ENCODE measurements at places on chromosomes 6 and 20.

- no peak for DNase-seq
Measured at GRCh38 chr6:50989123-50989522, 170.5 kb downstream of the TFAP2B start.

- peak; percentile 54 for DNase-seq
Measured at GRCh38 chr20:64101731-64102621, 5.4 kb downstream of the NPBWR2 start.

GRCh38 chr6:64817525-64817924 lies 889.5 kb downstream of the EYS start:
- DNase-seq: no peak

DNA sequence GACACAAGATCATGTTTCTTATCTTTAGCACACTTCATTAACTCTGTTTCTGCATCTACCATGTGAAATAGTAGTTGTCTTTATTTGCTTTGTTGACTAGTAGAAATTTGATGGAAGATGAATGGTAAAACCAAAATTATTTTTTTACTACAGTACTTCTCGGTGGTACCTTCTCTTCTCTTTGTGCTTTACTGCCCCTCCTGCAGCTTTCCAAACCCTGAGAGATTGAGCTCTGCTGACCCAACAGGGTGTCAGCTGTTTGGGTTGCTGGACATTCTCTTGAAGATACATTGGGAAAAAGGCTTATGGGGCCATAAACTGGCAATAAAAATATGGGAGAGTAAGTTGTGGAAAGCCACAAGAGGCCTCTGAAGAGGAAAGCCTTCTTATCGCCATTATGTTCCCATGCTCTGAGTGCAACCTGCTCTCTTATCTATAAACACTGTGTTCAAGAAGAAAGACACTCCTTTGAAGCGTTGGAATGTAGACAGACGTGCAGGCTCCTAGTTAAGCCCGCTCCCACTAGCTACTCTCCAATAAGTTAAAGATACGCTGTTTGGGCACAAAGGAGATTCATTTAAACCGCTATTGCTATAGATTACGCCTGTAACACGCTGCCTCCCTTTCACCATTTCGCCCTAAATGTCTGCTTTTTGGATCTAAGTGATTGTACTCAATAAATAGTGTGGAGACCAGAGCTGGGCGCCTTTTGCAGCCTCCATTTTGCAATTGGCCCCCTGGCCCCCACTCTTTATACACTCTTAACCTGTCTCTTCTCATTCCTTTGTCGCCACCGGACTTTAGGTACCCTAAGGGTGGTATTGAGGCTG lies 60.1 kb upstream of the PRSS16 start:
- DNase-seq: no peak

DNA sequence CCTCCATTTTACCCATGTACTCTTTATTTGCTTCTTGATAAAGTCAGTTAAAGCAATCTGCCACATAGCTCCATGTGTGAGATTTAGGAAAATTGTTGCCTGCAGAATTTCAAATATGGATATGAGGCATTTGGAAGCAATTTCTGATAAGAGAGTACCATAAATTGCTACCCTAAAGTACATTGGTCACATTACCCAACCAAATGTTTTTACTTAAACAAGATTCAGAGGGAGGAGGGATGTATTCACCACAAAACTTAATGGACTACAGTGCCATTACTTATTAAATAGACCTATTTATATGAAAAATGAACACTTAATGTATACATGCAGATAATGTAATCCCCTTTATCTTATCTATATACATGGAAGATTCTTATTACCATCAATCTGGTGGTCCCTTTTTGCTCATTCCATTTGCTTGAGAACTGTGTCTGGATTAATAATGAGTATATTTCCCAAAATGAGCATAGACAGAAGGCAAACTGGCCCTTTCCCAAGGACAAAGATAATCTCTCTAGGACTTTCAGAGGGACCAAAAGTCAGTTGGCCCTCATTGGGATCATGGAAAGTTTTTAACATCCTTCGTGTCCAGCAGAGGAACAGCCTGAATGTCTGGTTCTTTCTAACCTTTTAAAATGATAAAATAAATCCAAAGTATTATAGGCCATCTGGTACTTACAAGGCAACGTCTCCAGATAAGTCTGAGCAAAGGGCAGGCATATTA lies 526.4 kb downstream of the CBLN4 start:
- no peak for DNase-seq

DNA sequence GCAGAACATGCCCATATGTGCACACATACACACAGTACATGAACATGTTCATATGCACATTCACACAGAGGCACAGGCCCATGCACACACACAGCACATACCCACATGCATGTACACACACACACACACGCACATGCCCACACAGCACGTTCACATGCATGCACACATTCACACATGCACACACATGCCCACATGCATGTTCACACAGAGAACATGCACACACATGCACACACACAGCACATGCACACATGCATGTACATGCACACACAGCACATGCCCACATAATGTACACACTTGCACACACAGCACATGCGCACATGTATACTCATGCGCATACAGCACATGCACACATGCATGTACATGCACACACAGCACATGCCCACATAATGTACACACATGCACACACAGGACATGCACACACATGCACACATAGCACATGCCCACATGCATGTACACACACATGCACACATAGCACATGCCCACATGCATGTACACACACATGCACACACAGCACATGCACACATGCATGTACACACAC lies 25.9 kb downstream of the RNASET2 start:
- DNase-seq: no peak

GRCh38 chr20:21656308-21657067 lies 49.0 kb upstream of the PAX1 start:
- DNase-seq: no peak

DNA sequence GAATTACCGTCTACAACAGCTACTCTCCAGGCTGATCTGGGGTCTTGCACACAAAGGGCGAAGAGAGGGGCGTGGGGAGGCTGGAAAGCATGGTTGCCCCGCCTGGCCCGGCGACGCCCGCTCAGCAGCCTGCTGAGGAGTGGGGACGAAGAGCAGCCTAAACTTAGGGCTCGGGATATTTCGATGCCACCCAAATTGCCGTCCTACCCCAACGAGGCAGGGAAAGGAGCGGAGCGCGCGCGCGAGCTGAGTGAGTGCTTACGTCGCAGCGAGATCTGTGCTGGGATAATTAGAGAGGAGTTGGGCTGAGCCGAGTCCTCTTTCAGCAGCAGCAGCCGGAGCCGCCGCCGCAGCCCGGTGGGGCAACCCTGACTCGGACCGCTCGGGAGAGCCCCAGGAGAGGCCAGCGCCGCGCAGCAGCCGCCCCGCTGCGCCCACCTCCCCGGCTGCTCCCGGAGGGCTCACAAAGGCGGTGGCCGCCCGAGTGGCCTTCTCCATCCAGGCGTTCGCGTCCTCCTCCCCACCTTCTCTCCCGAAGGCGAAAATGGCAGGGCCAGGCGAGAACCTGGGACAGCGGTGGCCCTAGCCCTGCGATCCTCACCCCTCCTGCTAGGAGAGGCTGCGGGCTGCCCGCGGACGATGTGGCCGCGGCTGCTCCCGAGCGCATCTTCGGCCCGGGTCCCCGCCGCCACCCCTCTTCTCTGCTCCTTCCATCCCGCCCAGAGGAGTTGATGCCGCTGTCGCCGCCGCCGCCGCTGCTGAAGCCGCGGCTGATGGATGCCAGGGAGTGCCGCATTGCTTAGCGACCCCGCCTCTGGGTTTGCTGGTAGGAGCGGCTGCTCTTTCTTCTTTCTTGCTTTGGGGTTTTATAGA lies at the start of gene CLVS2:
TSS of gene CLVS2 (plus strand) at position 315 of the 873 bp plus-strand sequence. CDS start 1,543 bp downstream, outside the sequence.
- DNase-seq: no peak

- DNase-seq: no peak
Measured at GRCh38 chr6:28060405-28060804, 20.0 kb upstream of the ZNF165 start.

GRCh38 chr6:68173616-68174015 lies 461.5 kb upstream of the ADGRB3 start:
- no peak for DNase-seq

- no peak for DNase-seq
Measured at GRCh38 chr6:56625356-56625755, 17.3 kb downstream of the DST start.

DNA sequence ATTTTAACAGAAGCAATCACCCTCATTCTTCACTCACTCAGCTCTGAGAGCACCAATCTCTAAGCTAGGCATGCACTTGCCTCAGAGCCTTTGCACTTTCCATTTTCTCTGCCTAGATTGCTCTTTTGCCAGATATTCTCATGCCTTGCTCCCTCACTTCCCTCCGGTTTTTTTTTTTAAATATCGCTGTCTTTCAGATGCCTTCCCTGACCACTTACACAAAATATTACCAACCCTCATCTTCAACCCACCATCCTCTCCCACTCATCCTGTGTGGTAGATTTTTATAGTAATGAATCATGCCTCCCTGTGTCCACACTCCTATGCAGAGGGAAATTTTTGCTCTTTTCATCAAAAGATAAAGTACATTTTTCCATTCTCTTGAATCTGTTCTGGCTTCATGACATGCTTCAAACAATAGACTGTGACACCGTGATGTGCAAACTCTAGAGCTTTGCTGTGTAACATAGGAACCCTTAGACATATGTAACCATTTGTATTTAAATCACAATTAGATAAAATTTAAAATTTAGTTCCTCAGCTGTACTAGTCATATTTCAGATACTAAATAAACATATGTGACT lies 437.1 kb downstream of the UTRN start:
- no peak for DNase-seq

- no peak for DNase-seq
Measured at GRCh38 chr20:36094497-36094896, 60.0 kb upstream of the EPB41L1 start.

- no peak for DNase-seq
Measured at GRCh38 chr6:103081876-103082630, 1688.5 kb downstream of the GRIK2 start.

GRCh38 chr20:36010825-36011224 lies 42.4 kb downstream of the CNBD2 start:
- DNase-seq: no peak

- no peak for DNase-seq
Measured at GRCh38 chr6:18368277-18369105, 18.7 kb upstream of the RNF144B start.

DNA sequence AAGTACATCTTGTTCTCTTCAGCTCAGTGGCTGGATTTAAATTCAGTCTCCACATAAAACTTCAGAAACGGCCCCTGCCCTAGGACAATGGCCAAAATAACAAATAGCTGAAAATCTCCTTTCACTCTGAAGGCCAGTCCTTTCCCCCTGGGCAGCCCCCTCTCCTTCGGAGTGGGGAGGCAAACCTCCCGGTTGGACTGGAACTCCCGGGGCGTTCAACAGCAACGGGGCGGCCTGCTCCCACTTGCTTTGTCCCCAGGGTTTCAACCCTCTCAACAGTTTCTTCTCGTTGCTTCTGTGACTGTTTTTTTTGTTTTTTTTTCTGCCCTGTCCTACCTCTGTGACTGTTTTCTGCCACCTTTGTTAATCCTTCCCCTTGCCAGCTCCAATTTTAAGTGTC lies 102.6 kb upstream of the DUSP22 start:
- no peak for DNase-seq

DNA sequence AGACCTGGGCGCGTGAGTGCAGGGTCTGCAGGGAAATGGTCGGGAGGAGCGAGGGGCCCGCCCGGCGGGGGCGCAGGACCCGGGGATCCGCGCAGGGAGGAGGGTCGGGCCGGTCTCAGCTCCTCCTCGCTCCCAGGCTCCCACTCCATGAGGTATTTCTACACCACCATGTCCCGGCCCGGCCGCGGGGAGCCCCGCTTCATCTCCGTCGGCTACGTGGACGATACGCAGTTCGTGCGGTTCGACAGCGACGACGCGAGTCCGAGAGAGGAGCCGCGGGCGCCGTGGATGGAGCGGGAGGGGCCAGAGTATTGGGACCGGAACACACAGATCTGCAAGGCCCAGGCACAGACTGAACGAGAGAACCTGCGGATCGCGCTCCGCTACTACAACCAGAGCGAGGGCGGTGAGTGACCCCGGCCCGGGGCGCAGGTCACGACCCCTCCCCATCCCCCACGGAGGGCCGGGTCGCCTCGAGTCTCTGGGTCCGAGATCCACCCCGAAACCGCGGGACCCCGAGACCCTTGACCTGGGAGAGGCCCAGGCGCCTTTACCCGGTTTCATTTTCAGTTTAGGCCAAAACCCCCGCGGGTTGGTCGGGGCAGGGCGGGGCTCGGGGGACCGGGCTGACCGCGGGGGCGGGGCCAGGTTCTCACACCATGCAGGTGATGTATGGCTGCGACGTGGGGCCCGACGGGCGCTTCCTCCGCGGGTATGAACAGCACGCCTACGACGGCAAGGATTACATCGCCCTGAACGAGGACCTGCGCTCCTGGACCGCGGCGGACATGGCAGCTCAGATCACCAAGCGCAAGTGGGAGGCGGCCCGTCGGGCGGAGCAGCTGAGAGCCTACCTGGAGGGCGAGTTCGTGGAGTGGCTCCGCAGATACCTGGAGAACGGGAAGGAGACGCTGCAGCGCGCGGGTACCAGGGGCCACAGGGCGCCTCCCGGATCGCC lies 54.2 kb upstream of the HLA-A start:
- DNase-seq: peak; percentile 81

DNA sequence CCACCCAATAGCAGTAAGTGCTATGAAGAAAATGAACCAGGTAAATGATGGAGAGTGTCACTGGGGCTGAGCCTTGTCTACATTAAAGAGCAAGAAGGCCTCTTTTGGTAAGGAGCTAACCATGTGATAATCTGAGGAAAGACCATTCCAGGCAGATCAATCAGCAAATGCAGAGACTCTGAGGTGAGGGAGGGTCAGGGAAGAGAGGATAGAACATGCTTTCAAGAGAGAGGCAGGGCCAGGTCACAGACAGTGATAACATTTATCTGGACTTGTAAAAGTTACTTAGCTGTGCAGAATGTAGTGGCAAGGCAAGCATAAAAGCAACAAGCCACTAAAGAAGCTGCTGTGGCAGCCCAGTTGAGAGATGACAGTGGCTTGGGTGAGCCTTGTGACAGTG lies 197.3 kb downstream of the TASP1 start:
- no peak for DNase-seq

GRCh38 chr20:59780494-59781185 lies 152.8 kb downstream of the SYCP2 start:
- DNase-seq: no peak

GRCh38 chr6:128252341-128253176 lies 267.8 kb downstream of the PTPRK start:
- DNase-seq: no peak

- no peak for DNase-seq
Measured at GRCh38 chr6:159695984-159696383, 2.9 kb upstream of the SOD2 start.
